ENCODE measurements at places on chromosomes 6 and 20.

DNA sequence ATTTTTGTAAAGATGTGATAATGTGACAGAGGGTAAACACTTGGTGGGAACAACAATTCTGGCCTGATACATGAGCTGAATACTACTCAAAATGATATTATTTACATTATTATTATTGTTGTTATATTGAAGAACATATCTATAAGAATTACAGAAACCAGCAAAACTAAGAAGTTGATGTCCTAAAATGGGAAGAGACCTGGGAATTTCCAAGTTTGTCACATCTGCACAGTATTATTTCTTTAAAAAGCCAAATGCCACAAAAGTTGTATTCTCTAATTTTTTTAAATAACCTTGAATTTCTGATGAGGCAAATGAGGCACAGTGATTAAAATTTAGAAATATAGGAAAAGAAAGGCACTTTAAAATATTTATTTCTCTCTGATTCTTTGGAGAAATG is 5.0 kb upstream of the ZNF292 start:
- no peak for DNase-seq

DNA sequence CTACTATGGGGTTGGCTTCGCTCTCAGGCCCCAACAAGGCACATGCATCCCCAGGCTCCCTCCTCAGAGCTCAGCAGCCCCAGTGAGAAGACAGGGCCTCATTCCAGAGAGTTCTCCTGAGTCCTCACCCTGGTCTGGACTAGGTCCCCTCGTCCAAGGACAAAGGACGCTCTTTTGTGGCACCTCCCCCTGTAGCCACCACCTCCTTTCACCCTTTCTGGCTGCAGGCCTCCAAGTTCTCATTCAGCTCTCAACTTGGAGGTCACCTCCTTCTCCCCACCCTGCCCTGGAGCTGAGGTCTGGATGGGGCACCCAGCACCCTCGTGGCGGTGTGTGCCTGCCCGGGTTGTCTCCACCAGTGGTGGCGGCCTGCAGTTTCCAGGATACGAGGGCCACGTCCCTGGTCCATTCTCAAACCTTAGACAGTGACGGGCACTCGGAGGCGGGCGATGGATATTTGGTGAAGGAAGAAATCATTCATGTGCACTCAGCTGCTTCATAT is 2.5 kb downstream of the UNC93A start:
- no peak for DNase-seq

DNA sequence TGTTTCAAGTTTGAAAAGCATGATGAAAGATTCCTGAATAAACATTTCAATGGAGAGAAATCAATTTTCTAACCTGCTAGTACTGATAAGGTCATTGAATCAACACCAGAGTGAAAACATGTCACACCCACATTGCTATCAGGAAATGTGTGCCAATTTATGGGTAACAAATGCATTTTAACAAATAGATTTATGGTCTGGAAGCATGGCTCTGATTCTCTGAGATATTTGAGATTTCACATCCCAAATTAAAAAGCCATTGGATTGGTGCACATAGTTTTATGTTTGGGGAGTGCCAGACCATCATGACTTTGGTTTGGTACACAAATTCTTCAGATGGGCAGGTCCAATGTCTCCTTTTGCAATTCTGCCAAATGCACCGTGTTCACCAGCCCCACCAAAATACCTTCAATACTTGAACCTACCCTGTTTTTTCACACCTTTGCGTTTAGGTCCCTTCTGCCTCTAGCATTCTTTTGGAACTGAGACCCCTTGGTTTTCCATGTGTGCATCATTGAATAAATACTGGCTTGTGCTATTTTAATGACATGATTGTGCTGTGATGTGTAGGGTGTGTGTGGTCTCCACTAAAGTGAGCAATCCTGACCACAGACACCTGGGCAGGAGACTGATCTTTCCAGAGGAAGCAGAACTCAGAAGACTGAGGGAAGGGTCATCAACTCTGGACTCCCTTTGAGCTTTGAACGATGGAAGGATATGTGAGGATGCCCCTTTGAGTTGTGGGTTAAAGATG is 20.4 kb downstream of the IL20RA start:
- DNase-seq = no peak

- DNase-seq = peak; percentile 23
Observed at GRCh38 chr6:84847390-84848160, 83.2 kb upstream of the TBX18 start.
